Stimulated activated CD8-positive, alpha-beta memory T cell treated with anti-CD3 and anti-CD28 coated beads, Interleukin-7, amount 100 ng/mL, for 4 hours (primary cell): ENCODE measurements at places on chromosomes 5 and 9.

DNA sequence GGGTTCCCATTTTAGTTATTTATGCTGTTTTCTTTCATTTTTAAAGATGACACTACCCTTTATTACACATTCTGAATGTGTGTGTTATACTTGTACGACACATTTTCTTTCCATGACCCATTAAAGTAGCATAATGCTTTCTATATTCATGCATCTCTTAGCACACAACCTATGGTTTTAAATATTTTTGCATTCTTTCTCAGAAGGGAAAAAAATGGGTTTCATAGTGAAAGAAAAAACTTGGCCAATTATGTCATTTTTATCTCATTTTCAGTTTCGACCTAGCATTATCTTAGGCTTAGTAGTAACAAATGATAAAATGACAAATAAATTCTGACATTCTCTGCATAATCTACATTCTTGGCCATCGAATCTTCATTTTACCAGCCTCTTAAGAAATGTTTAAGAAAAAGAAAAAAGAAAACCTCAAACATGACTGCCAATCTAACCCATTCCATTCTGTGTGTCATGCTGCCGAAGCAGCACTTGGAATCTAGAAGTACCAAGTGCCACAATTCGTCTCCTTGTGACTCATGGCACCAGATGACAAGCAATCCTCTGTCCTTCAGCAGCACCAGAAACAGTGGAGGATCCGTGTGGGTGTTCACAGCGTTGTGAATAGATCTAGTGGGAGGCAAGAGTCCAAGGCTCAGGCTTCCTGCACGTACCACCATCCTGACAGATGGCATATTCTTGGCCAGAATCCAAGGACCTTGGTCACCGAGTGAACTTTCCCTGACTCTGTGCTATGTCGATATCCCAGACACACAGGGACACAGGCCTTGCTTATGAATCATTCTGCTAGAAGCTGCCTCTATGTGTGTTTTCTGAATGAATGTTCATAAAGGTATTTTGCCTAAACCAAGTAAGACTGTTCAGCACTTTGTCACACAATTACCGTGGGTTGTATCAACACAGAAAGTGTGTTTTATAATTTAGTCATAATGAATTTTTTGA, 502.7 kb downstream of the NR2F1-AS1 start:
- DNase-seq = no peak

DNA sequence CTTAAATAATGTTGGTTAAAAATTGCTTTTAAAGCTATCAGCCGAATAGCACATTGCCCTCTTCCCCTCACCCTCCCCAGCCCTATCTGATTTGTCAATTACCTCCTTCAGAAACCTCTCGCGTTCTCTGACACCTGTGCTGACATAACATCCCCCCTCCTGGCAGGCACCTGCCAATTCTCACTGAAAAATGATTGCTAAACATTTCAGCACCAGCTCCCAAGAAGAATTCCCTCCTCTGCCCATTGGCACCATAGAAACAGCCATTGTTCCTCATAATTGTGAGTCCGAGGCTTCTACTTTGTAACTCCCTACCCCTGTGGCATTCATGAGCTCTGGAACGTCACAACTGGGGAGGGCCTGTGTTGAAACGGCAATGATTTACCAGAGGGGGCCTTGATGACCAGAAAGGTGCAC, 20.2 kb downstream of the CDH6 start:
- DNase-seq = no peak

DNA sequence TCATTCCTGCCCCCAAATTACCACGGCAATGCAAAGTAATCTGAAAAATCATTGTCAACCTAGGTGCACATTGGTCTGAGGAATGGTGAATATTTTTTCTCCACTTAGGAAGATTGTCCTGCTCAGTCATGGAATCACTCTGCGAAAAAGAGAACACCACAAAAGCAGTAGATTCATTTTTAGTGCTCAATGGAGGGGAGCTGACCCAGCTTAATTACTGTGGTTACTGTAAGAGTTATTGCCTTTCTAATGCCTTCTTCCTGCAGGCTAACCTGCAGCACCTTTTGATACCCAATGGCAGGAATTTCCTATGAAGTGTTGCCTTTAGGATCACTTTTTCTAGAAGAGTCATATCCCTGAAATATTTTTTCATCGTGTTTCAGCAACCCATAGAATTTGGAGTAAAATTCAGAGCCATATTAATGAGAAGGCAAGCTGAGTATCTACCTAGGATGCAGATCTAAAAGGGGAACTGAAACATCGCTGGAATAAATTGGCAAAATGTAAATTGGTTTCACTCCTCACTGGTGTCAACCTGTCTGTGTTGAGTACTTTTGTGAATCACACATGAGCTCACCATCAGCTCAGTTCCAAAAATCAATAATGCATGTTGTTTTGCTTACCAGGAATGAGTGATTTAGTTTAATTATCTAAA, 464.5 kb downstream of the CSNK1G3 start:
- DNase-seq = no peak

DNA sequence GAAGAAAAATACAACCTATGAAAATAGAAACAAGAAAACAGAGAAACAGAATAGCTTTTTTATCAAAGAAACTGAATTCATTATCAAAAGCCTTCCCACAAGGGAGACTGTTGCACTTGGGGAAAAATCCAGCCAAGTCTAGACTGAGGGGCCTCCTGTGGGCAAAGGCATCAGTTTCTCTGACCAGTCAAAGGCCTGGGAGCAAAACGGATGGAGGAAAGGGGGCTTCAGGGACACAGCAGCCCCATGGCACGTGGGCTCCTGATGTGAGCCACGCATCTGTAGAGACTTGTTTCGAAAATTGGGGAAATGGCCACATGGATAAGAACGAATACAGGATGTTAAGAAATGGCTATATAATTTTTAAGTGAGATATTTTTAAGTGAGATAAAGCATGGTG, 21.1 kb downstream of the ZDHHC11B start:
- no peak for DNase-seq

- DNase-seq = no peak
Observed at GRCh38 chr9:103427696-103428095, 432.6 kb downstream of the CYLC2 start.

DNA sequence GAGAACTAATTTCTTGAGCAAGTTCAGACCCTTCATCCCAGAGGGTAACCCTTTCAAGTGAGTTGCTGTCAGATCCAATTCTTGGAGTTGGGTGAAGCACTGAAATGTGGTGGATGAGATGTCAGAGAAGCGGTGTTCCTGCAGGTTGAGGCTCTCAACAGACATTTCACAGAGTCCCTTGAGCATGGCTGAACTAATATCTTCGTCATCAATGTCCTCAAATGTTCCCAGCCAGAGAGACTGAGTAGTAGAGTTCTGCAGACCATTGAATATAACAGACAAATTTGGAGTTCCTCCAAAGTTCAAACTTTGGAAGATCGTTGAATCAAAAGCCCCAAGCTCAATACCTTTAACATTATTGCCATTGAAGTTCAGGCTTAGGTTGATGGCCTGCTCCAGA, 12.7 kb downstream of the CD180 start:
- no peak for DNase-seq

- DNase-seq = no peak
Observed at GRCh38 chr5:168334280-168334679, 42.8 kb downstream of the WWC1 start.

- no peak for DNase-seq
Observed at GRCh38 chr9:135014311-135015010, 73.0 kb upstream of the OLFM1 start.

- no peak for DNase-seq
Observed at GRCh38 chr9:127154003-127154389, 31.6 kb upstream of the ANGPTL2 start.

DNA sequence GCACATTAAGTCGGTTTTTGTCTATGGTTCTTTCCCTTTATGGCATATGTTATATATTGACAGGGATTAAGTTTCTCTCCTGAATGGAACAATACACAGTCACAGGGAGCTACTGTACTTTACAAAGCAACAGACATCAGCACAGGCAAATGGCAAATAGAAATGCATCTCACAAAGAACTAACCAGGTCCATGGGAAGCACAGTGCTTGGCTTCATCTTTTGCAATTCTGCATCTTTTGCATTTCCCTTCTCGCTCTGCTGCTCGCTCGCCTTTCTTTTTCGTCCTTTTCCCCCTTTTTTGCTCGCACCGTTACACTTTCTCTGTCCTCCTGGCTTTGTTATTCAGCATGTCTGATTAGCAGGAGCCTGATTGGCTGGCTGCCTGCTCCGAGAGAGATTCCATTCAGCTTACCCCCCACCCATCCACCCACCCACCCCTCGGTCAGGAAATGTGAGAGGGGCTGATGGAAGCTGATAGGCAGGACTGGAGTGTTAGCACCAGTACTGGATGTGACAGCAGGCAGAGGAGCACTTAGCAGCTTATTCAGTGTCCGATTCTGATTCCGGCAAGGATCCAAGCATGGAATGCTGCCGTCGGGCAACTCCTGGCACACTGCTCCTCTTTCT, at the start of gene ADAMTSL1:
Gene ADAMTSL1 (plus strand): TSS at position 502 of the 628 bp plus-strand sequence. CDS start 80 bp downstream, at position 582.
- DNase-seq = no peak

DNA sequence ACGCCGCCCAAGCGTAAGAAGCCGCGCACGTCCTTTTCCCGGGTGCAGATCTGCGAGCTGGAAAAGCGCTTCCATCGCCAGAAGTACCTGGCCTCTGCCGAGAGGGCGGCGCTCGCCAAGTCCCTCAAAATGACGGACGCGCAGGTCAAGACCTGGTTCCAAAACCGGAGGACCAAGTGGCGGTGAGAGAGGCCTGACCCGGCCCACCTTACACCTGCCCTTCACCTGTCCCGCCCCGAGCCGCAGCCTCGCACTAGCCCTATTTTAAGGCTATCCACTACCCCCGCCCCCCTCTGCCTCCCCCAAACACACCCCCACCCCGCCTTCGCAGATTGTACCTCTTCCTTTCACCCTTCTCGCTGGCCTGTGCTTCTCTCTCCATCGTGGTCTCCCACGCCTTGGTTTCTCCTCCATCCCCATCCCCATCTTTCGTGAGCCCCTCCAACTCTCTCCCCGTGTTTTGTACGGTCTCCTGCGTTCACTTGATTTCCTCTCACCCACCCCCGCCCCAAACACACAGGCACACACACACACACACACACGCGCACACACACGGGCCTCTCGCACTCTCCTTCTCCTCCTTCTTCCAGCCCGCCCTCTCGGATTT, 1.3 kb downstream of the TLX3 start:
- no peak for DNase-seq

- DNase-seq = no peak
Observed at GRCh38 chr9:38443181-38443580, 18.9 kb upstream of the IGFBPL1 start.

DNA sequence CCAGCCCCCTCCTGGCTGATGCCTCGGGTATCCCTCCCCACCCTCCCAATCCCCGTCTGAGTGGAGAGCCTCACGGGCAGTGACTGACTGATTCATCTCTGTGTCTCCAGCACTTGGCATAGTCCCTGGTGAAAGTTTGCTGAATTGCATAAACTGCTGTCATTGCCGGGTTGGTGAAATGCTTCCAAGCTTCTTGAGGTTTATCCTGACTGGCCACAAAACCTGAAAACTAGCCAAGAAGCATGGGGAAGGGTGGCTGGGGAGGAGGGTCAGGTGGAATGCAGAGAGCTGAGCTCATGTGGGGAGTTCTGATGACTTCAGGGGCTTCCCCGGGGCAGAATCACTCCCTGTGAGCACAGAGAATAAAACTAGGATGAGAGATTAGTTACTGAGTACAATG, 56.9 kb upstream of the GGTA1 start:
- DNase-seq = no peak

DNA sequence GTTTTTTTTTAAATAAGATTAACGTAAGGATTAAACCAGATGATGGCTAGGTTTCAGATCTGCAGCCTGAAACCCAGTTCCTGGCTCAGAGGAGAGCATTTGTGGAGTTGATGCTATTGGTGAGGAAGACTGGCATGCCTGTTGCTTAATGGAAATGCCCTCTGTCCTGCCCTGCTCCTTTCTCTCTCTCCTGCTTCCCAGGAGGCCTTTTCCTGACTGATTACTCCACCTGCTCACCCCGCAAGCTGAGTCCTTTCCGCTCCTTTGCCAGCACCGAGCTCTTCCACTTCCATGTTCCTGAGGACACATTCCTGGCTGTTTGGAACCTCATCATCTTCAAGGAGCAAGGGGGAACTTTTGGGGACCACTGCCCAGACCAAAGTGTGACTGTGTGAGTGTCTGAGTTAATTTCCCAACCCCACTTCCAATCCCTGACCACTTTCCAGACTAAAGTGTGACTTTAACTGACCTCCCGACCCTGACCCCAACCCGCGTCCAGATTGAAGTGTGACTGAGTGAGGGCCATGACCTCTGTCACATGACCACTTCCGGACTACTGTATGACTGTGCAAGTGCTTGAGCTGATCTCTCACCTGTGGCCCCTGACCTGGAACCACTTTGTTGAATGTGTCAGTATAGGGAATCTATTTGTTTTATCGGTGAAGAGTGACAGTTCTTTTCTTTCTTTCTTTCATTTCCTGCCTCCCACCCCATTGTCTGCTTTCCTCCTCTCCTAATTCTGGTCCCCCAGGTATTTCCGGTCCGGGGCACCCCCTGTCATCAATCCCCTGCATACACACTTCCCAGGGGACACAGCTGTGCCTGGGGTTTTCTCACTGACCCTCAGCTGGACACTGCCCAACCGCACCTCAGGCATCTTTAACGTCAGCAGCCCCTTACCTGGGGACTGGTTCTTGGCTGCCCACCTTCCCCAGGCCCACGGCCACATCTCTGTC, 5.5 kb downstream of the TMEM8B start:
- no peak for DNase-seq

GRCh38 chr9:127923771-127924170, 6.8 kb downstream of the PIP5KL1 start:
- no peak for DNase-seq

DNA sequence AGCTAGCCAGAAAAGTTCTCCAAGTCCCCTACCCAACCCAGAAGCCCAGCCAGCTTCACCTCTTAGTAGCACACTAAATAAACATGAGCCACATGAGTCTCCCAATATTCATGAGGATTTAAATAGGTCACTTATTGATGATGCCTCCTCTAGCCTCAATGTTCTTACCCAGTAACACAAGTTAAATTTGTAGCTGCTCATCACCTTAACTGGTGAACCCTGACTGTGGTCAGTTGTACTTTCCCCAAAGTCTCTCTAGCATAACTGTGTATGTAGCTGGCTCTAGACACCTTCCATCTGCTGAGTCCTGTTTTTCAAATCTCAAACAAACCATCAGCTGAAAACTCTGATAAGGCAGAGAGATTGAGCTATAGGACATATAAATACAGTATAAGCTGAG, 100.3 kb upstream of the ELAVL2 start:
- DNase-seq = no peak

DNA sequence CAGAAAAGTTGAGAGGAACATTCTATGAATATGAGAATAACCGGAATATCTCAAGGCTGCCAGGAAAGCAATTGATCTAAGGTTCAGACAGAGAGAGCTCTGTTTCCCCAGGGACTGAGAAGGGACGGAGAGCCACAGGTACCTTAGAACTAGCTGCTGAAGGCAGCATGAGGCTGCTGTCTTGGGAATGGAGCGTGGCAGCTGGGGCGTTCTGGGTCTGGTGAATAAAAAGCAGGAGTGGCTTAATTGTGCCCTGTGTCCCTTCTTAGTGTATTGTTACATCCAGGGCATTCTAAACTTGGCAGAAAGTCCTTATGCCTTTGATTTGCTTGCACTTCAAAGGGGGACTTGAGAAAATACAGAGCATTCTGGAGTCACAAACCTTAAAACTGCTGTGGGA, 434.5 kb downstream of the KDM4C start:
- DNase-seq = no peak
